ENCODE measurements at places on chromosomes 2 and 18.

GRCh38 chr2:2405780-2406179 lies 74.7 kb upstream of the MYT1L start:
- DNase-seq, result no peak

DNA sequence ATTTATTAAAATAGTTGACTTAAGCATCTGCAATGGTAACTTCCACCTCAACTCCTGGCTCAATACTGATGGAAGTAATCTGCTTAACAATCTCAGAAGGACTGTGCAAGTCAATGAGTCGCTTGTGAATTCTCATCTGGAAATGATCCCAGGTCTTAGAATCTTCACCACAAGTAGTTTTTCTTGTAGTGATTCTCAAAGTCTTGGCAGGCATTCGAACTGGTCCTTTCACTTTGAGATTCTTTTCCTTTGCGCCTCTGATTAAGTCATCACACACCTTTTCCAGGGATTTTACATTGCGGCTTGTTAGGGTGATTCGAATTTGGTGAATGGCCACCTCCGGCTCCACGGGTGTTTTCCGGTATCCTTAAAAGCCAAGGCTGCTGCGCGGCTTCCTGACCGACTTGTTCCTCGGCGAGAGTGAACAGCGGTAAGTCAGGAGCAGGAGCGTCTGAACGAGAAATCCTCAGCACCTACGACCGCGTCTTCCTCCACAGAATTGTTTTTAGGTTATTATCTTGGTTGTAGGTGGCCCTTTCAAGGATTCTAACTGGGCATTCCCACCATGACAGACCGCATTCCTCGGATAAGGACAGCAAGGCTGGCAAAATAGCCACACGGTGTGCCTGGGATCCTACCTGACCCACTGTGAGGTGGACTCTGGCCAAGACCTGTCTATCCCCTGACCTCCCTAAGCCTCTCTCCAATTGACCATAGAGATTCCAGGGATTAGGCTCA lies 23.8 kb upstream of the SLC20A1 start:
- DNase-seq, result no peak

DNA sequence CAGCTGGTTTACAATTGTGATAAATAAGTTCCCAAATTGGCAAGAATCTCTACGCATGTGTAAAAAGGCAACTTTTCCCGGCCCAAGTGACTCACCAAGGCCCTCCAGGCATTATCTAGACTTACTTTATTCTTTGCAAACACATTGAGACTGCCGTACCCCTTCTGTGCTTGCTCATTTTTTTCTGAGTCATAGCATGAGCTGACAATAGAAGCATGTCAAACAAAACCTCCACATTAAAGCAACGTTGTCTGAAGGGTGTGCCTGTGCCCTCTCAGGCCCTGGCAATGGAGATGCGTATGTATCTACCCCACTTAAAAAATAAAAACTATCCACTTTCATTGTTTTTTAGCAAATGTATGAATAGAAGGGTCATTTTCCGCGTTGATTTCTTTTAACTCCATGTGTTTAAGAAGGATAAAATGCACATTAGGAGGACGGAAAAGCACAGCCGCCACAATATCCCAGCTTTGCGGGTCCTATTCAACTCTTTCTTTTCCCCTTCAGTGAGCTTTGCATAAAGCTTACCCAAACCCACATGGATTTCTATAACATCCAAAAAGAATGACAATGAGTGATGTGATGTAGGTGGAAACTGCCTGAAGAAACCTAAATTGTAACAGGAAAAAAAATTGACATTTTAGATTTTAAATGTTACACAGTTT lies 298.2 kb downstream of the CDCA7 start:
- no peak for DNase-seq

- DNase-seq, result no peak
Observed at GRCh38 chr18:36650906-36651305, 177.9 kb downstream of the TPGS2 start.

GRCh38 chr18:4878480-4878879 lies 318.6 kb downstream of the AKAIN1 start:
- no peak for DNase-seq

DNA sequence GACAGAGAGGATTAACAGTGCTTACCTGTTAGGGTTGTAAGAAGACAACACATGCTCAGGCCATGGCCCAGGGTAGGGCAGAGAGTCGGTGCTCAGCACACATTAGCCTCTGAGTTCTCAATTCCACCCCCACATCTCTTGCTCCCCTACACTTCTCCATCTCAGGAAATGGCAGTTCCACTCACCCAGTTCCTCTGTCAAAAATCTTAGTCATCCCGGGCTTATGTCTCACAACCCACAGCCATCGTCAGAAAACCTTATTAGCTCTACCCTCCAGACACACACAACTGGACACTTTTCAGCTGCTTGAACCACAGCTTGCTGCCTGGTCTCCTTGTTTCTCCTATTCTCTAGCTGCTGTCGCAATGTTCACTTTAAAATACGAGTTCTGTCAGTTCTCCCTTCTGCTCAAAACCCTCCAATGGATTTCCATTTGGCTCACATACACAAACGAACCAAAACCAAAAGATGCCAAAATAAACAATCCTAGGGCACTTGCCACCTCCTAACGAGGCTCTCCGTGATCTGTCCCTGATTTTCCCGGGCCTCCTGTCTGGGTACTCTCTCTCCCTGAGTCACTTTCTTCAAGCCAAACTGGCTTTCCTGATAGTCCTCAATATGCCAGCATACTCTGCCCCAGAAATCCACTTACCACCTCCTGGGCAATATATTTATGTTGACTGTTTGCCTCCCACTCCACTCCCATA lies 89.7 kb downstream of the KCTD1 start:
- no peak for DNase-seq

- peak; percentile 44 for DNase-seq
Observed at GRCh38 chr2:237509905-237510304, 22.9 kb downstream of the MLPH start.

DNA sequence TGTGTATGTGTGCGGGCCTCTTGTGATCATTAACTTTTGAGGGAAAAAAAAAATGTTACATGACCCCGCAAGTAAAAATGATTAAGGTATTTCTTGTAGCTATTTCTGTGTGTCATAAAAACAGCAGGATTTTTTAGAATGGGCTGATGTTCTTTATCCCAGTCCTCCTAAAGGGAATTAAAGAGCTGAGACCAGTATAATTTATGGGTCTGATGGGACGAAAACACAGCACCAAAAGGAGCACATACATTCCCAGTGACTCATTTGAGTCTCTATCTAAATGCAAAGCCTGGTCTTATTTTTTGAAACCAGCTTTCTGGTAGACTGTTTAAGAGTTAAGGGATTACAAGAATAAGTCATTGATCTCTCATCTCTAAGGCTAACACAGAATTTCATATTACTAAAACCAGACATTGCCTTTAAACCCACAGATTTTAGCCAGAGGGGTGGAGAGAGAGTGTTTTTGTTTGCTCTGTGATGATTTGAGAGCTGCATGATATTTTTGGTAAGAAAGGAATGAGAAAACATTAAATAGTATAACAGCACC lies 342.3 kb upstream of the EPHA4 start:
- DNase-seq, result no peak

DNA sequence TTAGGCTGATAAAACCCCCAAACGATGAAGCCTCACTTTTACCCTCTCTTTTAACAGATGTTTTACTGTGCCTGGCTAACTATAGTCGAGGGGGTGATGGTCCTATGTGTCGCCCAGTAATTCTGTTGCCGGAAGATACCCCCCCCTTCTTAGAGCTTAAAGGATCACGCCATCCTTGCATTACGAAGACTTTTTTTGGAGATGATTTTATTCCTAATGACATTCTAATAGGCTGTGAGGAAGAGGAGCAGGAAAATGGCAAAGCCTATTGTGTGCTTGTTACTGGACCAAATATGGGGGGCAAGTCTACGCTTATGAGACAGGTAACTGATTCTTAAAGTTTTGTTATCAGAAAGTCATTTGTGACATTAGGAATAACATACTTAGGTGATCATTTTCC lies 20.4 kb downstream of the MSH6 start:
- no peak for DNase-seq

- DNase-seq, result no peak
Observed at GRCh38 chr2:117952228-117952627, 61.6 kb downstream of the CCDC93 start.

DNA sequence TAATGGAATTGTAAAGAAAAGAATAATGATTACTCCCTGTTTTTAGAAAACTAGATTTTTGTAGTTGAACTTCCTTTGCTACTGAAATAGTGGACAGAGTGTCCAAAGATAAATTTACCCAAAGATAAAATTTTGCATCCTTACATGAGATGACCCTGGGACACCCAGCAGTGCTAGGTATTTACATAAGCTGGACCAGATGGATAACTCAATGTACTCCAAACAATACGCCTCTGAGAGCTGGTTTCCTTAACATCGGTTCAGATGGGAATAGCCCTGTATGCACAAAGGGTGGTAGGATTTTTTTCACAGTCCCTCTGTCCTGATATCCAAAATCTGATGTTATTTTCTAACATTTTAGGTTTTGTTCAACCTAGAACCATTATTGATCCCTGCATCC lies 432.1 kb upstream of the ID2 start:
- DNase-seq, result no peak

DNA sequence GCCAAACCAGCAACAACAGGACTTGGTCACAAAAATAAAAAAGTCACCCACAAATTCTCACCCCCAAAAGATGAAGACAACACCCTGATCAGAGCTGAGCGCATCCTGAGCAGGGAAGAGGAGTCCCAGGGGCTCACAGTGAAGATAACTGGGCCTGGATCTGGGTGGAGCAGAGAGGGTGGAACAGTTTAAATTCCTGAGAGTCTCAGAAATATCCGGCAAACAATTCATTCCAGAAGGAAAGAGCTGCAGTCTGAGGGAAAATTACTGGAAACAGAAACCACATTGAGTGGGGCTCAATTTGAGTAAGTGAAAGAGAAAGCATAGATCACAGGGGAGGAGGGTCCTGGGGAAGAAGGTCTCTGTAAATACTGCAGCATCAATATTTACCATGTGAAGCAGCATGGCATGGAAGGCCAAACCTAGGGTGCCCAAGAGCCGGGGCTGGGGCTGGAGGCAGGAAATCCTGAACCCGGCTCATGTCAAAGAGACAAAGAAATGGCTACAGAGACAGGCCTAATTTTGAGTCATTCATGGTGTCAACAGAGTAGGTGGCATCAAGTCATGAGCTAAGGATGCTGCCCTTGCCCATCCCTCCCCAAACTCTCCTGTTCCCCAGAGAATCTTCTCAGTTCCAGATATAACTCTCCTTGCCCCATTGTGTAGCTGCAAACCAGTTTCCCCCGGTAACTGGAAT lies 61.4 kb upstream of the ZBTB7C start:
- no peak for DNase-seq

DNA sequence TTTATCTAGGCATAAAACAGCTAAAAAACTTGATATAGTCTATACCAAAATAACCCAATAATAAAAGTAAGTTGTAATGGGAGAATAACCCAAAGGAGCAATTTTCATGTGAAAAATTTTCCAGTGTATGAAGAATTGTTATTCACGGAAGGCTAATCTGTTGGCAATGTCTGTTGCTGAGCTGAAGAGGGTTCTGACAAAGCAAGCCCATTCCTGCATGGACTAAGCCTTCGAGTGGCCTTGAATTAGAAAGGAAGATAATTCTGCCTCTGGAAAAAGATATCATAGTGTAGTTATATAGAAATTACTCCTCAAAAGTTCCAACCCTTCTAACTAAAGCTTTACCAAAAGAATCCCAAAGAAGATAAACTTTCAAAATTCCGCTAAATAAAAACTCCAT lies 101.5 kb downstream of the MAP2 start:
- no peak for DNase-seq

- DNase-seq, result no peak
Observed at GRCh38 chr2:136384531-136385303, 266.8 kb upstream of the CXCR4 start.

GRCh38 chr2:197238043-197238365 lies 72.6 kb downstream of the ANKRD44 start:
- no peak for DNase-seq

DNA sequence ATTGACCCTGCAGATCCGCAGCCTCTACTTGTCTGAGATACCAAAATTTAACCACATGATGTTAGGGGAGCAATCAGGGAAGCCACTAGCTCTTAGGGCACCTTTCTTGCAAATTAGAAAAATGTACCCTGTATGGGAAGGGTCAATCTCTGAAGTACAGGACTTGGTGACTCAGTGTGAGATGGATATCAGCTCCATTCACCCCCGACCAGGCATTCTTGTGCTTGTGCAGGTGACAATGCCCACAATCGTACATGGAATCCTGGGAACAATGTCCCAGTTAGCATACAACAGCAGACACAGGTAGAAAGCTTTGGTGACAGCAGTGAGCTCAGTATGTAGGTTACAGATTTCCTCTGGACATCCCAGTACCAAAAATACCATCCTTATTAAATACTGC lies 137.7 kb upstream of the ITGB6 start:
- DNase-seq, result no peak

GRCh38 chr18:42401131-42401673 lies 446.2 kb downstream of the PIK3C3 start:
- DNase-seq, result no peak
